Skeletal muscle cell (primary cell): ENCODE measurements at places on chromosomes 11 and 22.

DNA sequence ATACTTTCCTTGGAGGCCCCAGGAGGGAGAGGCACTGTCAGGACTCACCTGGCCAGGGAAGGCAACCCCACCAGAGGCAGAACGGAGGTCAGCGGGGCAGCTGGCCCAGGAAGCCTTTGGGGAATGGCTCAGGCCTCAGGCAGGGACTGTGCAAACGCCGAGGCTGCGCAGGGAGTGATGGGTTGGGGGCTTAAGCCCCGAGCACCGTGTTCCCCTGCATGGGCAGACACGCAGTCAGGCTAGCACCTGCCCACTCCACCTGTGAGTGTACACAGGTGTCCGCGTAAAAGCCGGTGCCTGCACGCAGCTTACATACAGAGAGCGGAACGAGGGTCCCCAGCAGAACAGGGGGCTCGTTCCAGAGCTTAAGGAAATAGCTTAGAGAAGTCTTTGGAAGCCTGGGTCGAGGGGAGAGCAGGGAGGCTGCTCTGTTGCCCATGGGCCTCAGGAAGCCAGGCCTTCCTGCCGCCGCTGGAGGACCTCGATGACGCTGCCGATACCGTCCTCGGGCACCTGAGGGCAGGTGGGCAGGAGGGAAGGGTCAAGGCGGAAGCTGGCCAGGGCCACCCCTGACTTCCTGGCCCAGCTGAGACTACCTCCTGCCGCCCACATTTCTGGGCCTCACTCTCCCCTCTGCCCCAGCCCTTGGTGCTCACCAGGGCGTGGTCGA is 4.0 kb downstream of the CASTOR1 start:
- DNase-seq = no peak

DNA sequence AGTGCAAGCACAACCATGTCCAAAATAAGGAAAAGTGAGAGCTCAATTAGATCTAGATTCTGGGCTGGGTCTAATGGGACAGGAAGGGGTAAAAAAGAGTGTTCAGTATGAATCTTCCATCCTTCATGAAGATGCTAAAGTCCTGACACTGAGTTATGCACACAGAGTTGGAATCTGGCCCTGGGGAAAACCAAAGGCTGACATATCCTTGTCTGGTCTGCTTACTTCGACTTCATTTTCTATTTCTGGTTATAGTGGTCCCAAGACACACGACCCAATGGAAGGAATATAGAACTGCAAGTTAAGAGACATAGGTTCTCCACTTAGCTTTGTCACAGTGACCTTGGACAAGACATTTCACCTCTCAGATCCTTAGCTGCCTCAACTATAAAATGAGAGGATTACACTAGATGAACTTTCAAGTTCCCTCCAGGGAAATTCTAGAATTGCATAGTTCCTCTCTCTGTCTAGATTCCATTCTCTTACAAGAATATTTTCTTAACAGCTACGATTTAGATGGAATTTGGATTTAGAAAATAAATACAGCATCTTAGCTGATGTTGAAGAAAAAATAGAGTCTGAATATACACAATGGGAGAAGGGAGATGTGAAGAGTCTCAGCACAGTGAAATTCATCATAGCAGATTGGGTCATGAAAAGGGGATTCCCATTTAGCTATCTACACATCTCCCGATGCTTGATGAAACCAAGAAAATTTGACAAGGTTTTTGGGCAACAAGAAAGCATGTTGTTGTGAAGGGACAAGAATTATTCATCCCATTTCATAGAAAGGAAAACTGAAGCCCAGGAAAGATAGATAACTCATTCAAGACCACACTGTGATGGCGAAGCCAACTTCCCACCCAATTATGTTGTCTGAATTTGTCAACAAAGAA is 3.3 kb downstream of the BLID start:
- DNase-seq = no peak

GRCh38 chr11:66243782-66244535 is 24.5 kb upstream of the RAB1B start:
- DNase-seq = no peak

DNA sequence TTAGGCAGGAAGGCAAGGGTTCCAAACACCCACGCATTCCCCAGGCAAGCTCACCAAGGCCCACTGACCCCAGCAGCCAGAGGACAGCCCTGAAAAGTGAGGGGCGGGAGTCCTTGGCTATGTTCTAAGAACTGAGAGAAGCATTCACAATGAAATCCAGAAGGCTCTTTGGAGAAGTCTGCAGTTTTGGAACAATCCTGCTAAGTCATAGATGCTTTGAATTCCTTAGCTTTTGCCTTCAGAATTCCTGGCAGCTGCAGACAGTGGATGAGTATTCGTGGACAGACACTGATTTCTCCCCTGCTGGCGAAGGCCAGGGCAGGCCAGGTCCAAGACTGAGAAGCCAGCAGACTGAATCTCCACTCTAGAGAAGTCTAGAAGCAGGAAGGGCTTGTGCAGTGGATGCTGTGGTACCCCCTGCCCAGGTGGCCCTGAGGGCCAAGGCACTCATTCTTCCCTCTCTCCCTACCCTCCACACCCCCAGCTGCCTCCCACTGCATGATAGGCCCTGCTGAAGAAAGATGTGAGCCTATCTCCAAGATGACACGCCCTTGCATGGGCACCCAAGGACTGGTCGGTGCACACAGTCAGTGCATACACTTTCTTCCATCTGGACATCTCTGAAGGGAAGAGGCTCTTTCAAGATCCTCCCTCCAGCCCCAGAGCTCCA is 133.2 kb upstream of the TEAD1 start:
- peak; percentile 77 for DNase-seq

GRCh38 chr11:2795491-2795991 is 90.0 kb downstream of the CDKN1C start:
- DNase-seq = no peak

- DNase-seq = peak; percentile 57
Observed at GRCh38 chr11:126484266-126484665, 128.8 kb downstream of the ST3GAL4 start.

- no peak for DNase-seq
Observed at GRCh38 chr22:21702700-21703683, 32.6 kb downstream of the YPEL1 start.

- DNase-seq = no peak
Observed at GRCh38 chr11:58395581-58395980, 11.1 kb downstream of the OR5B3 start.

GRCh38 chr11:62137881-62138629 is 14.2 kb downstream of the INCENP start:
- DNase-seq = no peak

- DNase-seq = peak; percentile 71
Observed at GRCh38 chr11:9568854-9569587, 4.4 kb upstream of the WEE1 start.

GRCh38 chr11:74478877-74479731 is 11.8 kb upstream of the KCNE3 start:
- no peak for DNase-seq

- DNase-seq = no peak
Observed at GRCh38 chr11:114211444-114212121, 84.6 kb upstream of the NNMT start.
